CD8-positive, alpha-beta T cell (primary cell): ENCODE measurements at places on chromosomes 6 and 20. TPM values are rescaled to one million over a fixed set of nuclear protein-coding genes. Genes with fewer than 3 reads are reported as not detected.

The MATN4 gene
- total RNA-seq: not detected

The CCDC167 gene
- 5.4 TPM for total RNA-seq

The PAX1 gene
- total RNA-seq: not detected

The CCM2L gene
- total RNA-seq: not detected

The SEL1L2 gene
- total RNA-seq: not detected

The SNRPB gene
- 176 TPM for total RNA-seq

The RGS17 gene
- total RNA-seq: not detected
